OCI-M1 (cell line): ENCODE measurements at places on chromosomes 4 and X.
A peak's percentile ranks its signal among the peaks of the same experiment; 100 is the strongest.

- DNase-seq: peak; percentile 9
Observed at GRCh38 chrX:74421036-74421739, at the start of gene SLC16A2. Gene SLC16A2, plus strand, starts transcription at chrX:74421493. Its CDS starts 145 bp downstream, at chrX:74421638.

GRCh38 chr4:182978152-182978827, 61.1 kb upstream of the DCTD start:
- DNase-seq: no peak

- DNase-seq: peak; percentile 2
Observed at GRCh38 chrX:71563921-71564320, 14.3 kb upstream of the GCNA start.

GRCh38 chr4:106650701-106651100, 282.1 kb upstream of the GIMD1 start:
- DNase-seq: no peak

GRCh38 chr4:54659749-54660535, 2.2 kb downstream of the KIT start:
- peak; percentile 71 for DNase-seq

GRCh38 chr4:165410214-165410613, 31.4 kb downstream of the CPE start:
- DNase-seq: no peak

DNA sequence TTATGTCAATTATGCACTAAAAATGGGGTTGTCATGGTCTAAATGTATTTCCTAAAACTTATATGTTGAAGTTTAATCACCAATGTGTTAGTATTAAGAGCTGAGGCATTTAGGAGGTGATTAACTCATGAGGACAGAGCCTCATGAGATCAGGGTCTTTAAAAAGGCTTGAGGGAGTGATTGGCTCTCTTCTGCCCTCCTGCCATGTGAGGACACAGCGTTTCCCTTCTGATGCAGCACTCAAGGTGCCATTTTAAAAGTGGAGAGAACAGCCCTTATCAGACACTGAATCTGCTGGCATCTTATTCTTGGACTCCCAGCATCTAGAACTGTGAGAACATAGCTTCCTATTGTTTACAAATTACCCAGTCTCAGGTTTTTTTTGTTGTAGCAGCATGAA, 581.7 kb downstream of the KCNIP4 start:
- DNase-seq: no peak

DNA sequence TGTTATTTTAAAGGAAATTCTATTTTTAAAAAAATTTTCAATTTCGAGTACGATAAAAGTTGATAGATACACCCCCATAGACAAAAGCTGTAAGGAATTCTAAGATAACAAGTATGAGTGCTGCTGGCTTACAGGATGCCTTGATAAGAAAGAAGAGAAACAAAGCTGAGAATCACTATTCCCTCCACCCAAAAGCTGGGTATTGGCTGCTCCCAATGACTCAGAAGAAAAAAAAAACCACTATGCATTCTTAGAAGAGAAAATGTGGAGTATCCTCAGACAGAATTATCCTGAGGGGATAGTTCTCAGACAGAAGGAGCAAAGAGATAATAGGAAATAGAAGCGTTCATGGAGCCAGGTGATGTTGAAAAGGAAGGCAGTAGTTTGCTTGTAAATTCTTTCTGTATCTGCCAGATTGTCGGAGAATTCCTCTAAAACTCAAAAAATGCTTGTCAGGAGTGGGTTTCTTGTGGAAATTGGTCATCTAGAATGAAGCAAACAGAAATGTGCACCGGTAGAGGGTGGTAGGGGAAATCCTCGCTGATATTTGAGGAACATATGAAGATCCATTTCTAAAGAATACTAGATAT, 217.5 kb upstream of the ADAMTS3 start:
- peak; percentile 84 for DNase-seq

DNA sequence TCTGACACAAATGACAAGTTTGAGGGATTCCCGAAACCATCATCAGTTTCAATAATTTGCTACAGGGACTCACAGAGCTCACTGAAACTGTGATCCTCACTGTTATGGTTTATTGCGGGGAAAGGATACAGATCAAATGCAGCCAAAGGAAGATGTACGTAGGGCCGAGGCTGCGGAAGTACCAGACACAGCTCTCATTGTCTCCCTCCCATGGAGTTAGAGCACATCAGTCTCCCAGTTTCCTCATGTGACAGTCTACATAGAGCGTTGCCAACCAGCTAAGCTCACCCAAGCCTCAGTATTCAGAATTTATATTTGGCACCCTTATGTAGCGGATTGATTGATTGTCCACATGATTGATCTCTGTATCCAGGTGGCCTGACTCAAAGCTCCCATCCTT, 137.8 kb upstream of the TENM3 start:
- no peak for DNase-seq

DNA sequence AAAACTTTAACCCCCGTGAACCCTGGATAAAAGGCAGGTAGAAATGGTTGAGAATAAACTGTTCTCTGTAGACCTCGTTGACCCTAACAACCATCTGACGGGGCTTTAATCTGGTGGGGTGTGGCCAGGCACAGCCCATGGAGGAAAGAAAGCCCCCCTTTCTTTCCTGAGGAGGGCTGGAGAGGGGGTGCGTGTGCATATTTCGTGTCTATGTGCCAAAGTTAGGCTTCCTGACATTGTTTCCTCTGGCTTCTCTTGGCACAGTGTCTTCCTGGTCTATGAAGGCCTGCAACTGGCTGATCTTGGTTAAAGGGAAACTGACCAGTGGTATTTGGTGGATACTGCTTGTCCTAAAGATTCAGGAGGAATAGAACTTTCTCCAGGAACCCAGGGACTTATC, 97.1 kb downstream of the MGST2 start:
- no peak for DNase-seq

- peak; percentile 95 for DNase-seq
Observed at GRCh38 chr4:40055863-40056715, 561 bp upstream of the N4BP2 start.

DNA sequence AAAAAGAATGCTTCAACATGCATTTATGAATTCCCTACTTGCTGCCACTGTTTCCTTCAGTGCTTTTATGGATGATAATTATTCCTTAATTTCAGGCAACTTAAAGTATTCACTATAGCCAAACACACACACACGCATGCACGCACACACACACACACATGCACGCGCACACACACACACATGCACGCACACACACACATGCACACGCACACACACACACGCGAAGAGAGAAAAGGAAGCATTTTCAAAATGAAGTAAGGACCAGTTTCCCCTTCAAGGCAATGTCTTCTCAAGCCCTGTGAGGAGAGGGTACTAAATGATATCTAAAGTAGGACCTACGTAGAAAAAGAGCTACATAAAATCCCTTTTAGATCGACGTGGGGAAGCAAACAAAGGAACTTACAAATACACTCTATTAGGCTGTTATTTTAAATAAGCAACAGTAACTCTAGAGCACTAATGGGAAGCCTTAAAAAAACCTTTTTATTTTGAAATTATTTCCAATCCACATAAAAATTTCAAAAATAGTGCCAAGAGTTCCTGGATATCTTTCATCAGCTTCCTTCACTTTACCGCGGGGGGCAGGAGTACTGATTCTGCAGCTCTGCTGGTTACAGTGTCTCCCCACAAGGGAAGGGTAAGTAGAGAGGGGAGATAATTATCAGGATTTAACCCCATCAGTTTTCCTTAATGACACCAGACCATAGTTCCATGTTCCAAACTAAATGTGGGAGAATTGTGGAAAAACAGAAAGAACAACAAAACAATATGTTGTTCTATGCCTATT, 13.7 kb downstream of the IRF2 start:
- peak; percentile 50 for DNase-seq

GRCh38 chr4:155371432-155372043, 5.2 kb downstream of the MAP9 start:
- DNase-seq: peak; percentile 61

DNA sequence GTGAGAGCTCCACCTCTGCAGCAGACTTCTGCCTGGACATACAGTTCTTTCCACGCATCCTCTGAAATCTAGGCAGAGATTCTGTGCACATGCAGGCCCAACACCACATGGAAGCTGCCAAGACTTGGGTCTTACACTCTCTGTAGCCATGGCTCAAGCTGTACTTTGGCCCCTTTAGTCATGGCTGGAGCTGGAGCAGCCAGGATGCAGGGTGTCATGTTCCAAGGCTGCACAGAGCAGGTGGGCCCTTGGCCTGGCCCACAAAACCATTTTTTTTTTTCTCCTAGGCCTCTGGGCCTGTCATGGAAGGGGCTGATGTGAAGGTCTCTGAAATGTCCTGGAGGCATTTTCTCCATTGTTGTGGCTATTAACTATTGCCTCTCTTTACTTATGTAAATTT, 990.5 kb upstream of the ADGRL3 start:
- DNase-seq: no peak

DNA sequence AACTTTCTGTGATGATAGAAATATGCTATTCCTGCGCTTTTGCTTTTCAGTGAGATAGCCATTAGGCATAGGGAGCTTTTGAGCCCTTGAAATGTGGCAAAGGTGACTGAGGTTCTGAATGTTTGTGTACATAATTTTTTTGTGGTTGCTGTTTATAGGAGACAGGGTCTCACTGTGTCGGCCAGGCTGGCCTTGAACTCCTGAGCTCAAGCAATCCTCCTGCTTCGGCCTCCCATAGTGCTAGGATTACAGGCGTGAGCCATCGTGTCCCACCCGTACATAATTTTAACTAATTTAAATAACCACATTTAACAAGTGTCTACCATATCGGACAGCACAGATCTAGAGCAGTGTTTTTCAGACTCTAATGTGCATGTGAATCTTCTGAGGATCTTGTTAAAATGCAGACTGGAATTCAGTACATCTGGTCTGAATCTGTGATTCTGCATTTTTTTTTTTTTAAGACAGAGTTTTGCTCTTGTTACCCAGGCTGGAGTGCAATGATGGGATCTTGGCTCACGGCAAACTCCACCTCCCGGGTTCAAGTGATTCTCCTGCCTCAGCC, 45.3 kb downstream of the CASP6 start:
- no peak for DNase-seq

DNA sequence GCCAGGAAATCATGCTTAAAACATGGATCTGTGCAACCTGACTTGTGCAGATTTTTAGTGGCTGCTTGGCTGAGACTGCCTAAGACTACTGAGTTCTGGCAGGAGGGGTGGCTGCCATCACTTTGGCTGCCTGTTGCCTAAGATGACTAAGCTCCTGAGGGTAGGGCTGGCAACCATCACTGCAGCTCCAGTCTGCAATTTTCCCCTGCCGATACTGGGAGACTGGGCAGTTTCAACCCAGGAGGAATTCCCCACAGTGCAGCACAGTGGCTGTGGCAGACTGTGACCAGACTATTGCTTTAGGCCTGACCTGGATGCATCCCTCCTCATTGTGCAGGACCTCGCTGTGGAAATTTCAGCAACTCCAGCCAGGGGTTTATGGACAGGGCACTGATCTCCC, 544.9 kb downstream of the ANKRD50 start:
- DNase-seq: no peak
